Activated T-cell treated with anti-CD3 and anti-CD28 coated beads, Interleukin-2, amount 50 U/mL, for 48 hours (primary cell): ENCODE measurements at places on chromosomes 7 and 10.
A peak's percentile ranks its signal among the peaks of the same experiment; 100 is the strongest.

- no peak for DNase-seq
Measured at GRCh38 chr7:36448781-36449379, 59.2 kb downstream of the ANLN start.

GRCh38 chr7:155378959-155379871 is 78.7 kb upstream of the EN2 start:
- no peak for DNase-seq

DNA sequence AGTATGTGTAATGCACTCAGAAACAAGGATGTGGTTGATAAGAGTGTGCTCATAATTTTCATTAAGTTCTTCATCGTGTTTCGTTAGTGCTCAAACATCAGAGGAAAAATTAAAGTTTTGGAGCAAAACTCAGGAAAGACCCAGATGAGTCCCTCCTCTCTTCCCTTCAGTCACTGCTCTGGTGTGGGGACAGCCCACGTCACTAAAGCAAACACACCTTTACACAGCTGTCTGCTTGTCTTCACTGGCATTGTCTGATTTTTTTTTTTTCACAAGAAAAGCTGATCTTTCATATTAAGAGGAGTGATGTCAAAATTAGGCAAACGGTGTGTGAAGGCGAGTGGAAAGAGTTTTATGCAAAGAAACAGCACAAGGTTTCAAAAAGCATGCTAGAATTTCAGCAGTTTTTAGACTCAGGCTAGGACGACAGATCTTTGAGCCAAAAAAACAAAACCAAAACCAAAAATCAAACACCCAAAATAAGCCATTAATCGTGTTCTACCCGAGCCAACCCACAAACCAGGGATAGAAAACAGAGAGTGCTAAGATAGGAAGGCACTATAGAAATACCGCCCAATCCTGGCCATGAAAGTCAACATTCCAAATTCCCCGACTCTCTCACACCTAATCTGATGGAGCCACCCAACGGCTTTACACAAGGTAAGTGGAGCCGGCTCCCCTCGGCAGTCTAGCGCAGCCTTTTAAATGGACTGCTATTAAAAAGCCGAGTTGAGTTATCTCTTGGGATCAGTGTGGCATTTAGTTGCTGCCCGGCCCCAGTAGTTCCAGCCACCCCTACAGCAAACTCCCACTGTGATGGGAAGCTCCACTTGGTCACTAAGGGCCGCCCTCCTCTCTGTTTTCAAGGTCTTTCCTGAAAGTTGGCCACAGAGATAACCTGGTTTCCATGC is 27.9 kb upstream of the GATA3 start:
- DNase-seq: no peak

DNA sequence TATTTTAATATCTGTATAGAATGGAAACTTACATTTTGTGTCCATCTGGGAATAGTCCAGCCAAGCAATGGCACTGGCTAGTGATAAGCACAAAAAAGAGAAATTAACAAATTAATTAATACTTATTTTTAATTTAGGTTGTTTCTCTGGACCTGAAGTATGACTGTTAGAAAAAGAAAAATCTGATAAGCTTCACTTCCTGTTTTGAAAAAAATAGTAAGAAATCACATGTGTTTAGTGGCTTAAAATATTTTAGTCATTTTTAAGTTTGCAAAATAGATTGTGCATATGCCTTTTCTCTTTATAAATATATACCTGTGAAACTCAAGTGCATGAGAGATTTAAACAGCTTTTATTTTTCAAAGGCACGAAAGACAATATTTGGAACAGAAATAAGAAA is 50.1 kb upstream of the CREB5 start:
- DNase-seq: no peak

- no peak for DNase-seq
Measured at GRCh38 chr10:30185916-30186315, 126.5 kb upstream of the JCAD start.

DNA sequence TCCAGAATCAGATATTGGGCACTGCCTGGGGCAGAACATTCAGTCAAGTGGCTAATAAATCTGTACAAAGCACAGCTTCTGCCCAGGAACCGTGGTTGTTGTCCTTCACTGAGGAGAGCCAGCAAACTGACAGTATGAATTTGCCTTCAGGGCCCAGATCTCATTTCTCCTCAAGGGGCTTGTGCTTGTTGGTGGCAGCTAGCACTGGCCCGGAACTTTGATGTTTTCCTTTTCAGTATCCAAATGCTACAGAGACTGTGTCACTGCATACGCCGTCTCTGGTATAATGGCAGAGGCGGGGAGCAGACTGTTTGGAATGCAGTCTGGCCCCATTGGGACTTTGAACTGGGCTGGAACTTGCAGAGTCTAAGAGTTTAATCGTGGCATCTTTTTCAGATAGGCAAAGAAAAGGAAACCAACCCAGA is 30.4 kb upstream of the ADD3 start:
- DNase-seq: no peak

- no peak for DNase-seq
Measured at GRCh38 chr10:84599254-84599653, 270.9 kb downstream of the CCSER2 start.

GRCh38 chr10:21919117-21919516 is 84.4 kb downstream of the DNAJC1 start:
- DNase-seq: no peak

DNA sequence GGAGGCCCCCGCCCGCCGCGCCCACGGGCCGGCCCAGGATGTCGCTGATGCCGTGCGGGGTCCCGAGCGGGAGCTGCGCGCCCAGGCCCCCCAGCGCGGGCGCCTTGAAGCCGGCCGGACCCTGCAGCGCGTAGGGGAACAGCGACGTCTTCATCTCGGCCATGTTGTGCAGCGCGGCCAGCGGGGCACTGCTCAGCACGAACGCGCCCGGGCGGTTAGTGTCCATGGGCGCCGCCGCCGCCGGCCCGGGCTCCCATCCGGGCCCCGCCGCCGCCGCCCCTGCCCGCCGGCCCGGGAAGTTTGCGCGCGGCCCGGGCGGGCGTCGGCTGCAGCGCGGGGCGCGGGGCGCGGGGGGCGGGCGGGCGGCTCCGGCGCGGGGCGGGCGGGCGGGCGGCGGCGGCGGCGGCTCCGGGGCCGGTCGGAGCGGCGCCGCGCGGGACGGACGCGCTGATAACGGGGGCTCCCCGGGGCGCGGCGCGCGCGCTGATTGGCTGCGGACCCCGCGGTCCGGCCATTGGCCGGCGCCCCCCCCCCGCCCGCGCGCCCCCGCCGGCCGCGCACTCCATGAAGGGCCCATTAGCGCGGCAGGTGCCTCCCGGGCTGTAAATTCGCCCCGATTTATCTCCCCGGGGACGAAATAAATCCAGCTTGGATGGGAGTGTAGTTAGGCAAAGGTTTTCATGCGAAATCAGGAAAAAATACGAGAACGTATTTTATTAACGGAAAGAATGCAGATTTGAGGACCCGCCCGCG is at the start of gene NKX6-2:
Gene NKX6-2, minus strand, starts transcription at position 425 of the 753 bp plus-strand sequence. Its CDS starts 199 bp downstream, at position 226.
- no peak for DNase-seq

DNA sequence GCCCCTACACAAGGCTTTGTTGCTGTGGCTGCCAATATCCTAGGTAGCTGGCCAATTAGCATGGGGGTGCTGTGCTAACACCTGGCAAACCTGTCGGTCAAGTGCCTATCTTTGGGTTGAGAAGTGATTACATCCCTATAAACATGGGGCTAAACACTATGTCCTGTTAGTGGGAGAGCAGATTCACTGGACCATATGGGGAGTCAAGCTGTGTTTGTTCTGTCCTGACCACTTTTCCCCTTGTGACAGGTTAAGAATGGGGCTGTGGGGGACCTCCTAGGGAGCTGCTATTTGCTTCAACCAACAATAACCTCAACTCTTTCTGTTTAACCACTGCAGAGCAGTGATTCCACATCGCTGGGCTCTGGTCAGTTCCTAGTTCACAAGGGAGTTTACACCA is 151.5 kb upstream of the AOAH start:
- no peak for DNase-seq

- DNase-seq: no peak
Measured at GRCh38 chr7:154217688-154218340, 165.6 kb downstream of the DPP6 start.

DNA sequence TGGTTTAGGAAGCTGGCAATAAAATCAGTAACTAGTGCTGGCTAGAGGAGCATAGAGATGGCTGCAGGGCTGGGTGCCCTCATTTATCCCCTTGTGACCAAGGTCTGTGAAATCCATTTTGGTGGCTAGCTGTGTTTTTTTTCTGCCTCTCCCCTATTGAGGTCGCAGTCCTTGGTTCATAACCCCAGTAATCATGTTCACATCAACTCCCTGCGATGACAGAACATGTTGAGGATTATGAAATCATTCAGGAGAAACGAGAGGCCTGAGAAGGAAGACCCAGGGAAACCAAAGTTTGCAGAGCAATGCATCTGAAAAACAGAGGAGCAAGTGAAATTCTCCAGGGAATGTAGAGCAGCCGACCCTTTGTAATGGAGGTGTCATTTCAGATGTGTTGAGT is 126.9 kb downstream of the TACC2 start:
- no peak for DNase-seq

GRCh38 chr7:66643395-66643794 is 14.7 kb downstream of the KCTD7 start:
- DNase-seq: no peak

GRCh38 chr10:95275726-95276366 is 15.0 kb downstream of the PDLIM1 start:
- DNase-seq: no peak

DNA sequence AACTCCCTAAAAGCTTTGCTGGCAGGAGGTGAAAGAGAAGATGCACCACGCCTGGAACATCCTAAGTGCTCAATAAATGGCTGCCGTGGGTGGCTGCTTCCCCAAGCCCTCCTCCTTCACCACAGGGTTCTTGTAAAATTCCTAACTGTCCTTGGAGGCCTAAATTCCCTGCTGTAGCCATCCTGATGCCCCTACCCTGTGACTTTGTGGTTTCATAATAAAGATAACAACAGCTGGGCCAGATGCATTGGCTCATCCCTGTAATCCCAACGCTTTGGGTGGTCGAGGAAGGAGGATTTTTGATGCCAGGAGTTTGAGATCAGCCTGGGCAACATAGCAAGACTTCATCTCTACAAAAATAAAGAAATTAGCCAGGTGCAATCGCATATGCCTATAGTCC is 341.8 kb downstream of the ANKRD30A start:
- DNase-seq: no peak

DNA sequence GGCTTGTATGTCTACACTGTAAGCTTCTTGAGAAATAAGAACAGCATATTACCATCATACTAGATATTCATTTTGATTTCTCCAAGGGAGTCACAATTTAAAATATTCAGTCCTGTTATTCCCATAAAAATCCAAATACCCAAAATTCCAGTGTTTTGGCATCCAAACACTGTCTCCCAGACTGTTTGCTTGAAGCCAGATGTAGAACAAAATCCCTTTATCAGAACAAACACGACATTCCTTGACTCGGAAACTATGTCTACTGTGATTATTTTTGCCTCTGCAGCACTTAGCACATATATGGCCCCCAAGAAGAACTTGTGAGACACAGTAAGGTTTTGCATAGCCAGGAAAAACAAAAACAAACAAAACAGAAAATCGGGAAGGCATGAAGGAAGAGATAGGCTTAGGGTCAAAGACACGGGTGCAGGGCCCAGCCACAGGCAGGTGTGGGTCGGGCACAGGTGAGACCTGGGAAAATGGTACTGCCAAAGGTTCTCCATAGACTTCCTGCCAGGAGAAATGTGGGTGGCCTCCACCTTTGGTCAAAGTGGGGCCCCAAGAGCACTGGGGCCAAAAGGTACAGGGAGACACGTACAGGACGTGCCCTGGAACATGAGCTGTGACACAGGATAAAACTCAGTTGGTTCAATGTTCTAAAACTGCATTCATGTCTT is 36.5 kb downstream of the CPXM2 start:
- no peak for DNase-seq

GRCh38 chr10:122390679-122391078 is 16.2 kb downstream of the PLEKHA1 start:
- DNase-seq: no peak

DNA sequence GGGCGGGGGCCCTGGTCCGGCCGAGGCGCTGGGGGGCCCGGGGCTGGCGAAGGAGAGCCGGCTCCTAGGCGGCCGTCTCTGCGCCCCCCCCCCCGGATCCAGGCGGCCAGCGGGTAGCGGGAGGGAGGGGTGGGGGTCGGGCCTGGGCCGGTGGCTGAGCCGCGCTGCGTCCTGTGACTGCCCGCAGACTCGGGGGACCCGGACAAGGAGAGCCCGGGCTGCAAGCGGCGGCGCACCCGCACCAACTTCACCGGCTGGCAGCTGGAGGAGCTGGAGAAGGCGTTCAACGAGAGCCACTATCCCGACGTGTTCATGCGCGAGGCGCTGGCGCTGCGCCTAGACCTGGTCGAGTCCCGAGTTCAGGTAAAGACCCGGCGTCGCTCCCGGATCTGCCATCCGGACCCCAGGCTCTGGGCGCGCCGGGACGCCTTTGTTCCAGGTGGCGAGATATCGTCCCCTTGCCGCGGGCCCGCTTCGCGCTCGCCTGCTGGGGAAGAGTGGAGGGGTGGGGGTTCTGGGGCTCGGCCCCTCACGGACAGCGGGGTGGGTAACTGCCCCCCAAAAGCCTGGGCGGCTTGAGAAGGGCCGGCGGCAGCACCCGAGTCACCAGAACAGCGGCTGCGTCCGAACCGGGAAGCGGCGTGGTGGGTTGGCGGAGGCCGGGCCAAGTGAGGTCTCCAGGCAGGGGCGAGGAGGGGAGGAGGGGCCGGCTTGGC is 819 bp downstream of the UNCX start:
- DNase-seq: peak; percentile 42

DNA sequence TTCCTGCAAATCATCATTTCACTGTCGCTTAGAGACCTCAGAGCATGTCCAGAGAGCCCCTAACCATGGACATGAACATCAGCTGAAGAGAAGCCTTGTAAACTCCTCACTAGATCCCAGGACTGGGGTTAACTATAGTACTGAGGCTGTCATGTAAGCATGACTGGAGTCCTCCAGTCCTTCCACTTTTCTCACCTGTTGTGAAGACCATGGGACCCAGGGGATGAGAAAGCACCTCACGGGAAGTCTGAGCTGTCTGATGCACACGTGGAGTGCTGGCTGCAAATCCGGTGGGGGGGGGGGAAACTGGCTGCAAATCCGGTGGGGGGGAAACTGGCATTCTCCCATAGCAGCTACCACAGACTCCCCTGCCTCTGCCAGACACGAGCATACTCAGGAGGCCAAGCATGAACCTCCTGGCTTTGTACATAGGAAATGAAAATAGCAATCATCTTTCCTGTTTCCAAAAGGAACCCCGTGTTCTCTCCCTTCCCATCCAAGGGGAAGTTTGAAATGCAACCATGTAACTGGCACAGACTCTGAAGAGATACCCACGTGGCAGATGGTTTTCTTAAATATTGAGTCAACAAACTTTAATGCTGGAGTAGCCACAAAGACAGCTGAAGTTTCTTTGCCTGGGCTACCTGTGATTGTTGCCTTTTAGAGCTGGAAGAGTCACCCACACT is 261.4 kb downstream of the ZMYND11 start:
- DNase-seq: no peak

DNA sequence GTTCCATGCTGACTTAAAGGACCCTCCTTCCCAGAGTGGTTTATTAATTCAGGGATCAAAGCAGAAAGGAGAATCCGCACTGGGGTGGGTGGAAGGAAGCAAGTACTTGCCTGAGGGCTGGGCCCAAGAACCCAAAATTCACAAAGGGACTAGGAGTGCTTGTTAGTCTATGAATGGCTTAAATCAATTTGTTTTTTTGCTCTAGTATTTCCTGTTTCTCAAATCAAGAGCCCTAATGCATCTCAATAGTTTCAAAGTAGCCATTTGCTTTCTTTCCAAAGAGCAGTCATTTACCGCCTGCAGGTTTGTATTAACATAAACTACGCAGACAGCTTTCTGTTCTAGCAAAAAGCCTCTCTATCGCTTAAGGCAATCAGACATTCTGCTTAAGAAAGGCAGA is 44.2 kb upstream of the SLC35G1 start:
- no peak for DNase-seq

GRCh38 chr7:135917721-135918120 is 59.4 kb downstream of the MTPN start:
- DNase-seq: no peak
